ENCODE measurements at places on chromosomes 3 and 15.

DNA sequence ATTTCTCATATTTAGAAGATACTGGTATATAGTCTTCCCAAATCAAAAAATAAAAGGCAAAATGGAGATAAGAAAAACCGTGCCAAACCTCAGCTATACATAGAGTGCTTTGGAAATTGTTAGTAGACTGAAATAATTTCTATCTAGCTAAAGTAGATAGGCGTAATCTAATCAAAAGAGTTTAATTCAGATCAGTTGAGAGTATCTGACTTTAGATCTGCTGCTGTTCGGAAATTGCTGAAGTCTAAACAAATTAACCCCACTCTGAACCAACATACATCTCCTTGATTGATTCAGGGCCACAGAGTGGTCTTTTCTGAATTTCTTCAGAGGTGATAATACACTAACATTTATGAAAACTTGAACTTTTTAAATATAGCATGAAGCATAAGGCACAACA lies 40.1 kb downstream of the MAP3K13 start:
- DNase-seq: no peak

DNA sequence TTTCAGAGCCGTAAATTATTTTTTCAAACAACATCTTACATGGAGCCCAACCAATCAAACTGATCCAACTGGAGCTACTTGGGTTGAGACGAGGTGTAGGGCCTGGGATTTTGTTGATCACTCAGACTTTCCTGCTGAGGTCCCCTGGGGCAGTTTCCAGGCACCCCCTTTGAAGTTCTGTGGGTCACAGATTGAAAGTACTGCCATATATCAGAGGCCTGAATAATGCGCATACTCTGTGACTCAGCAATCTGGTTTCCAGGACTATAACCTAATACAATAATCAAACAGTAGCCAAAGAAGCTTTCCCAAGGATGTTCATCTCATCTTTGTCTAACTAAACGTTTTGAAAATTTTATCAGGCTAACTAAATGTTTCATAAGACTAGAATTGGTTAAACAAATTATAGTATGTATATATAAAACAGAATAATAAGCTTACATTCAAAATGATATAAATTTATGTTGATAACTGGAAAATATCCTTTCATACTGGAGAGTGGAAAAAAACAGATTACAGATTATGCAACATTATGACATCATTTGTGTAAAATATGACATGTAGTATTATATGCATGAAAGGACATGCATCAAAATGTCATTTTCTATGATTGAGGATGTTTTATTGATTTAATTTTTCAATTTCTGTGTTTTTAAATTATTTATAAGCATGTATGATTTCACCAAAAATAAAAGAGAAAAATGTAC lies 617.1 kb downstream of the NTRK3 start:
- no peak for DNase-seq

GRCh38 chr3:170909129-170909903 lies 879 bp upstream of the EIF5A2 start:
- DNase-seq: peak; percentile 36

GRCh38 chr3:161405836-161406235 lies 34.5 kb upstream of the SPTSSB start:
- DNase-seq: no peak

- no peak for DNase-seq
Measured at GRCh38 chr3:14650193-14650592, 1.4 kb upstream of the CCDC174 start.

DNA sequence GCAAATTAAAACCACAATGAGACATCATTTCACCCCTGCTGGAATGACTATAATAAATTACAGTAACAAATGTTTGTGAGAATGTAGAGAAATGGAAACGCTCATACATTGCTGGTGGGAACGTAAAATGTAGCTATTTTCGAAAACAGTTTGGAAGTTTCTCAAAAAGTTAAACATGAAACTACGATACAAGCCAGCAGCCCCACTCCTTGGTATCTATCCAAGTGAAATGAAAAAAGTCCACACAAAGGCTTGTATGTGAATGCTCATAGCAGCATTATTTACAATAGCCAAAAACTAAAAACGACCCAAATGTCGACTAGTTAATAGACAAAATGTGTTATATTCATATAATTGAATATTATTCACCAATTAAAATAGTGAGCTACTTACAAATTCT lies 22.9 kb upstream of the CFAP20DC start:
- no peak for DNase-seq

DNA sequence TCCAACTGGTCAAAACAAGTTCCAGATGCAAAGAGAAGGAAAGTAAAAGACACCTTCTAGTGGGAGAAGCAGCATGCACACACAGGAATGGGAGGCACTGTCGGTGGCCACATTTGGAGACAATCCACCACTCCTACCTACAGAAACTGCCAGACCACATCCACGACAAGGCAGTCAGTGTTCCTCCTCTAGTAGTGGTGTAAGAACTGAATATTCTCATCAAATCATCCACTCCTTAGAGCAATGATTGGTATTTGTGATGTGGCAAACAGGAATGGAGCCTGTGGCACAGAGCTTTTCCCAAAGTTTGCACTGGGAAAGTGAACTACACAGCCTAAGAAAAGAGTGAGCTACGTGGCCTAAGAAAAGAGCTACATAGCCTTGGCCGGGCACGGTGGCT lies 5.1 kb upstream of the SPINT1 start:
- DNase-seq: no peak

DNA sequence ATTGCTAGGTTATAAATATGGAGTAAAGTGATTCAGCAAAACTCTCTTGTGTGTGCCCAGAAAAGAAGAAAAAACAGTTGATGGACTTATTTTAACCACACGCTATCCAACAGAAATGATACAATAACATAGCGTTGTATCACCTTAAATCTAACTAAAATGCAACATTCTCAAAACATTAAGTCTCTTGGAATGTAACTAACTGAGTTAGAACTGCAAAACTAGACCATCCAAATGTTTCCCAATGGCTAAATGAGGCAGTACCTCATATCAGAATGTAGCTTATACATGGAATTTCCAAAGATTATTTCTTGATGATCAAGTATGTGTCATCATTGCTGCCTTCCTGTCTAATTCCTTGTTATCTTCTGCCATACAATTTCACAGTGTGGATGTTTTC lies 187.9 kb downstream of the CNTN3 start:
- no peak for DNase-seq

- no peak for DNase-seq
Measured at GRCh38 chr3:139944256-139944910, 9.4 kb downstream of the CLSTN2 start.

- DNase-seq: peak; percentile 4
Measured at GRCh38 chr3:132569153-132569552, 27.9 kb upstream of the ACKR4 start.

GRCh38 chr3:32961189-32961715 lies 9.8 kb downstream of the CCR4 start:
- DNase-seq: no peak

GRCh38 chr3:113507501-113508067 lies 7.4 kb downstream of the SPICE1 start:
- no peak for DNase-seq

- no peak for DNase-seq
Measured at GRCh38 chr3:59280113-59280512, 230.3 kb upstream of the CFAP20DC start.

DNA sequence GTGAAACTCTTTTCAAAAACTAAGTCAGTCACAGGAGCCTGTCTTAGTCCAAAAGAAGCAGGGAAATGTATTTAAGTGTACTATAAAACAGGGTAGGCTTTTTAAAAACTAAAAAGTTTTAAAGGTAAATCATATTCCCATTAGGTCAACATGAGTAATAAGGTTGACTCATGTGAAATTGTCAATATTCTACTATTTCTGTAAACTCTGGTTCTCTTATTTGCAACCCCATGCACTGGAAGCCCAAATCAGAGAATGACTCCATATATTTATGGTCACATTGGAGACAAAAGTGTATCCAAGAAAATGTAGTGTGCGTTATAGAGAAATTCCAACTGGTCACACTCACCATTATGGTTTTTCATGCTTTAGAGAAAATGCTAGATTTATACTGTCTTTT lies 600.3 kb upstream of the TGFBR2 start:
- DNase-seq: no peak

DNA sequence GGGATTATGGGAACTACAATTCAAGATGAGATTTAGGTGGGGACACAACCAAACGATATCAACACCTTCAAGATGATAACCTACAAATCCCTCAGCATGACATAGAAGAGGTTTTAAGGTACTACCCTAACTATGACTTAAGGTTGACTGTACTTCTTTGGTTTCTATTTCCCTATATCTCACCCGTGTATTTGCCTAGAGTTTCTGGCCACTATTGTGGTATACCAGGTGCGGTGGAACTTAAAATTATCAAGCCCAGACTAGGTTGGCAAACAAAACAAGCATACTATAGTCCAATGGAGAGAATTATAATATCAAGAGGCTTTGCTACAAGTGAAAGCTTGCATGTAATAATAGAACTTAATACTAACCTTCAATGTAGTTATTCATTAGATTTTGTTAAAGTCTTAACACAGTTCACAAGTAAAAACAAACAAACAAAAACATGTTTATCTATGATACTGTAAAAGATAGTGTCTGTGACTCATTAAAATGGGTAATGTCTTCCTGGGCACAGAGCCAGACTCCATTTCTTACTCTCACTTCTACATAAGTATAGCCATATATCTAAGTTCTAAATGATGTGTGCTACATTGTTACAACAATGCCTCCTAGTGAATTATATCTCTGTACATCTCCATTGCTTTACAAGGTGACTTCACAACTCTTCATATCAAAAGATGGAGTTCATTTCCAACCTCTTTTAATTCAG lies 479.1 kb downstream of the ZBBX start:
- DNase-seq: no peak

- DNase-seq: no peak
Measured at GRCh38 chr15:100913961-100914360, 5.2 kb upstream of the LRRK1 start.

GRCh38 chr15:25185791-25186190 lies 231.0 kb downstream of the SNRPN start:
- no peak for DNase-seq

- peak; percentile 17 for DNase-seq
Measured at GRCh38 chr3:11582191-11582968, 61.3 kb downstream of the VGLL4 start.

DNA sequence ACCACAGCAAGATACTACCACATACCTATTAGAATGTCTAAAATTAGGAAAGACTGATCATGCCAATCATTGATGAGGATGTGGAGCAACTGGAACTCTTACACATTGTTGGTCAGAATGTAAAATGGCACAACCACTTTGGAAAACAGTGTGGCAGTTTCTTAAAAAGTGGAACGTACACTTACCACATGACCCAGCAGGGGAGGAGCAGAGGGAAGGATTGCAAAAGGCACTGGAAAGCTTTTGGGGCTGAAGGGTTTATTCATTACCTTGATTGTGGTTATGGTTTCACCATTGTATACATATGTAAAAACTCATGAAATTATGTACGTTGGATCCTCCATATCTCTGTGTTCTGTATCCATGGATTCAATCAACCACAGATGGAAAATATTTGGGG lies 3.3 kb upstream of the EHD4 start:
- peak; percentile 59 for DNase-seq

GRCh38 chr3:169964176-169964575 lies 2.4 kb upstream of the SEC62 start:
- DNase-seq: no peak

GRCh38 chr3:64220161-64220914 lies 4.9 kb downstream of the PRICKLE2 start:
- DNase-seq: no peak

GRCh38 chr15:50880206-50880605 lies 28.3 kb upstream of the AP4E1 start:
- no peak for DNase-seq

DNA sequence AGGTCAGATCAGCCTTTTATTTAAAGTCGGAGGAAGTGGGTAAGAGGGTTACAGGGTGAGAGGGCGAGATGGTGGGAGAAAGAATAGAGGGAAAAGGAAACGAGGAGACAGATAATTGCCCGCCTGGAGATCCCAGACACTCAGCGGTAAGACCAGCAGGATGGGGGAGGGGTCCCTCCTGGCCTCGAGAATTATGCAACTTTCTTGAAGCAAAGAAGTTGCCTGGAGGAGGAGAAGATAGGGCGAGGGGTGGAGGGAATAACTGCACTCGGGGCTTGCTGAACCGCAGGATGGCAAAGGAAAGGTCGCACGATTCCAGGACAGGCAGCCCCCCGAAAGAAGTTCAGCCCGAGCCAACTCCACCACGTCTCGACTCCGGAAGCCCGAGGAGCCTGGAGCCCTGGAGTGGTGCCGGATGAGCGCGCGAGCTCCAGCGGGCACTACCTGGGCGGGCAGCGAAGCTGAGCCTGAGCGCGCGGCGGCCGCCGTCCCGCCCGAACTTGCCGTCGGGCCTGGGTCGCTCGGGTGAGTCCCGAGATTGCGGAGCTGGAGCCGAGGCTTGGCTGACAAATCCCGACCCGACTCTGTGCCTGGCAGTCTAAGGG lies 402 bp downstream of the WWTR1 start:
- no peak for DNase-seq

- DNase-seq: peak; percentile 45
Measured at GRCh38 chr3:130857336-130858026, 36.4 kb upstream of the ATP2C1 start.

- no peak for DNase-seq
Measured at GRCh38 chr3:64495121-64495780, 192.5 kb downstream of the ADAMTS9 start.

DNA sequence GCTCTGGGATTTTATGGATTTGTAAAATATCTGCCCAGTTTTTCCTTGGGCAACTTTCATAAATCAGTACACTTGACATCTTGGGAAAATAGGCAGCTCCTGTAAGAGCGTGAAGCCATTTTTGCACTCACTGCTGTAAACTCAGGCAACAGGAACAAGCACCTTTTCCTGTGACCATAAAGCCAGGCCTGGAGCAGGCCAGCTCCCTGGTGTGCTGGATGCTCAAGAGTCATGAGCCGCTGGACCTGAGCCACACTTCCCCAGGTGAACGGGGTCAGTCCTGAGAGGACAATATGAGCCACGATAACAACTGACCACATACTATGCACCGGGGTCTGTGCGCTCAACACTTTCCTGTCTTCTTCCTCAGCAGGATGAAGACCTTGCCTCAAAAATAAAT lies 158.2 kb downstream of the NUP210 start:
- DNase-seq: no peak

DNA sequence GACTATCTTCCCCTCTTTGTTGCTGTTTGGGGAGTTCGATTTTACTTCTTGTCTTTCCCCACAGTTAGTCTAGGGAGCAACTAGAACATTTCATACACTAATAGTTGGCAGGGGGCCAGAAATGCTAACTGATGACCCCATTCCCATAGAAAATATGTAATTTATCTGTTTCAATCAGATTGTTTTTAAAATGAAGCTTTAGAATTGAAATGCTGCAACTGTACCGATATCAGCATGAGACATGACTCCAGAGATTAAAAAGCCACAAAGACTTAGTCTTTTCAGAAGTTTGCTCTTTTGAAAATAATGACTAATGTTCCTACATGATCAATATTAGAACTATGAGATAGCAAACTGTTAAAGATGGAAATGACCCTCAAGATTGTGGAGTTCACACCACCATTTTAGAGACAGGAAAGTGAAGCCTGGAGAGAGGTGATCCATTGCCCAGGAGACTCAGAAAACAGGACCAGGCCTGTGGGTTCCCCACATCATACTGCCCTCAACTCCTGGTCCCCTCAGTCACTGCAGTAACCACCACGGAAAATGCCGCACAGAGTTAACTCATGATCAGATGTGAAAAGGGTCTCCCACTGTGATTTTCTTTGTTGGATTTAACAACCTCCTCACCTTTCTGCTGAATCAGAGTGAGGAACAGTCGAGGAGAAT lies 130.3 kb downstream of the CHDH start:
- DNase-seq: no peak
